SJCRH30 (cell line): ENCODE measurements at places on chromosomes 5 and 9.

GRCh38 chr9:68778635-68779034 is 73.6 kb downstream of the PIP5K1B start:
- DNase-seq, result no peak

DNA sequence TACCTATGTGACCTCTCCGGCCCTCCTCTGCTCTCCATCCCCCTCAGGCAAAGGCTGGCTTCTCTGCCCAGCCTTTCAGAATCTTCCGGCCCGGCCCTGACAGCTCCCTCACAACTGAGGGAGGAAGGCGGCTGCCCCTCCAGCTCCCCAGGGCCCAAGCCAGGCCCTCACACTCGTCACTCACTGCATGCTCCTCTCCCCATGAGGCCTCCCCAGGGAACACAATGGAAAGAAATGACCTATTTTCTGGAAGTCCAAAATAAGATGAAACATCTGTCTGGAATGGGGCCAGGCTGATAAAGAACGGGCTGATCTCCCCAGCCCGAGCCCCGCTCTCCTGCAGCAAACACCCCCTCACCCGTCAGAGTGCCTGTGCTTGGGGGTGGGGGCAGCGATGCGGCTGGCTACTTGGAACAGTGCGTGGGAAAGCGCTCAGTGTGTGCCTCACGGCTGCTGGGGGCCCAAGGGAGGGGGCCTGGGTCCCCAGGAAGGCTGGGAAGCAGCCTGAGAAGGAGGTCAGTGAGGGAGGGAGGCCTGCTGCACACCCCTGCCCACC is 11.3 kb downstream of the PDGFRB start:
- peak; percentile 39 for DNase-seq

- DNase-seq, result no peak
Measured at GRCh38 chr5:131932235-131932634, 13.2 kb downstream of the MEIKIN start.

- no peak for DNase-seq
Measured at GRCh38 chr9:37218800-37219425, 98.5 kb downstream of the ZCCHC7 start.

- DNase-seq, result no peak
Measured at GRCh38 chr9:122551371-122551770, 1.5 kb upstream of the OR1N2 start.

DNA sequence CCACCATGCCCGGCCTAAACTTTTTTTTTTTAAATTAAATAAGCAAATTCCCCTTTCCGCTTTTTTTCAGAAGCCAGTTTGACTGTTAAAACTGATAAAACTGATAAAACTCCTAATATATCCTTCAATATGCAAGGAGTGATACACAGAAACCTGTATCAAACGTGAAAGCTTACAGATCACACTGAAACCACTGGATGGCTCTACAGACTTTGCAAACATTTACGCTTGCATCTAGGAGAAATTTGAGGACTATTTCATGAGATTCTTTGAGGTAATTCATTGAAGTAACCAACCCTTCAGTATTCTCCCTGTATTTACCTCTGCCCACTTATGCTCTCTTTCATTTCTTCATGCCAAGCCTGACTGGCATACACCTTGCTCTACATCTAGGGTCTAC is 40.6 kb upstream of the CHD1 start:
- no peak for DNase-seq

DNA sequence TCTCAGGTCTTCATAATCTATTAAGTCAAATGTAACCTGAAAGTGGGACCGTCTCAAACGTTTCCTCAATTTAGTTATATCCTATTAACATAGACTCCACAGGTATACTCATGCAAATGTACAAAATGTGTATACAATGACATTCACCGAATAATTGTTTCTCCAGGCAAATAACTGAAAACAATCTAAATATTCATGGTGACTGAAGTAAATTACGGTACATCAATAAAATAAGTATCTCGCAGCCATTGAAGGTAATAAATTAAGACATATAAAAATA is 482 bp downstream of the IARS1 start:
- no peak for DNase-seq
